ENCODE measurements at places on chromosomes 11 and 22. TPM values are rescaled to one million over a fixed set of nuclear protein-coding genes. Genes with fewer than 3 reads are reported as not detected.

KCNA4 gene
- 0.30 TPM for polyA plus RNA-seq

MMP8 gene
- 0.05 TPM for polyA plus RNA-seq

IL18 gene
- polyA plus RNA-seq, result 15.4 TPM

TMPRSS5 gene
- polyA plus RNA-seq, result 2.1 TPM

ST14 gene
- 29.3 TPM for polyA plus RNA-seq

C22orf15 gene
- 2.8 TPM for polyA plus RNA-seq

VSIG2 gene
- polyA plus RNA-seq, result 5.3 TPM

CCDC73 gene
- 0.33 TPM for polyA plus RNA-seq

RASL10A gene
- polyA plus RNA-seq, result not detected

LMF2 gene
- polyA plus RNA-seq, result 30.3 TPM

SCGB1C1 gene
- not detected for polyA plus RNA-seq

OR52I1 gene
- polyA plus RNA-seq, result 0.03 TPM

HEPHL1 gene
- 0.30 TPM for polyA plus RNA-seq

- DNase-seq, result no peak
These were observed 7.0 kb upstream of the CCDC86 start for GRCh38 chr11:60834742-60835533.

DNA sequence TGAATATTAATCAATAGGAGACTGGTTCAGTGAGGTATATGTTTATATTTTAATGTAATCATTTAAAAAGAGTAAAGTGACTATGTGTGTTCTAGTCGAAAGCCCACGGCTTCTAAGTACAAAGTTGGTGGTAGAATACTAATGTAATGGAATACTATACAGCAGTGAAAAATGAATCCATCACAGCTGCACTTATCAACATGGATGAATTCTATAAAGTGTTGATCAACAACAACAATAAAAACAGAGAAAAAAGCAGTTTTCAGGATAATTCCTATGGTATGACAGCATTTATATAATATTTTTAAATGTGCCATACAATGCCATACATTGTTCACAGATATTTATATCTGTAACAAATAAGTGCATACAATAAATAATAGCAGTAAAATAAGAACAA lies 114.1 kb downstream of the SEZ6L start:
- no peak for DNase-seq

- no peak for DNase-seq
These were observed 30.5 kb downstream of the KIAA0930 start for GRCh38 chr22:45210174-45210573.

DNA sequence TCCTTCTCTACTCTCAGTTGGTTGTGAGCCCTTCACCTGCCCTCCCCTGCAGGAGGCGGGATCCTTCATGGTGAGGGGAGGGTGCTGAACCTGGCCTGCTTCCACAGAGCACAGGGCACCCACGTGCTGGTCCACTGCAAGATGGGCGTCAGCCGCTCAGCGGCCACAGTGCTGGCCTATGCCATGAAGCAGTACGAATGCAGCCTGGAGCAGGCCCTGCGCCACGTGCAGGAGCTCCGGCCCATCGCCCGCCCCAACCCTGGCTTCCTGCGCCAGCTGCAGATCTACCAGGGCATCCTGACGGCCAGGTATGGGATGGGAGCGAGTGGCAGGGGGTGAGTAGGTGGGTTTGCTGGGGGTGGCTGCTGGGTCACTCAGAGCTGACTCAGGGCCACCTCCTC lies 6.3 kb downstream of the SSH3 start:
- no peak for DNase-seq

GRCh38 chr11:34254011-34254410 lies 103.8 kb downstream of the ABTB2 start:
- DNase-seq, result no peak

DNA sequence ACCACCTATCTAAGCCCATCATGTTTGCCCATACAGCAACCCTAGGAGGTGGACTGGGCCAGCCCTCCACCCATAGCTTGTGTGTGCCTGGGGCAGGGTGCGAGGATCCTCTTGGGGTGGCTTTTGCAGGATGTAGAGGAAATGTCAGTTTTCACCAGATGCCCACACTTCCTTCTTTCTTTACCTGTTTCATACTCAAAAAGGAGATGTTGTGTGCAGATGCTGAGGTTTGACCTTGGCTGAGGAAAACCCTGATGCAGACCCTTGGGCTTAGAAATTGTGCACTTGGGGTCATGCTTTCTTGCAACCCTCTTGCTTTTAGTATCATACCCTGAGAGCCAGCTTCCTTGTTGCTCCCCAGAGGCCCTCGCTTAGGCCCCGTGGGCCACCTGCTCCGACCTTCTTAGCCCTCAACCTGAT lies 2.2 kb downstream of the HTR3A start:
- no peak for DNase-seq

DNA sequence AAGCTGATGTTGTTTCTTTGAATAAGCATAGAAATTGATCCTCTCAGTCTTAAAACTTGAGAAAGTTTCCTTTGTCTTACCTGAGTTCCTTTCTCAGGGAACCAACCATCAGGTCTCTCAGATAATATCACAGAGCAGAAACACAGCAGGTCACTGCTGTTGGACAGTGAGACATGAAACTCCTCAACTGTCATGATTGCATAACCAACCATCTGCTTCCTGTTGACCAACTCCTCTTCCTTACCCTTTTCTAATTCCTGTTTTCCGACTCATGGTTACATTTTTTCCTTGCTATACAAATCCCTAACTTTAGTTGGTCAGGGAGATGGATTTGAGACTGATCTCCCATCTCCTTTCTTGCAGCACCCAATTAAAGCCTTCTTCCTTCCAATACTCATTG lies 845.3 kb downstream of the FAM181B start:
- DNase-seq, result no peak

DNA sequence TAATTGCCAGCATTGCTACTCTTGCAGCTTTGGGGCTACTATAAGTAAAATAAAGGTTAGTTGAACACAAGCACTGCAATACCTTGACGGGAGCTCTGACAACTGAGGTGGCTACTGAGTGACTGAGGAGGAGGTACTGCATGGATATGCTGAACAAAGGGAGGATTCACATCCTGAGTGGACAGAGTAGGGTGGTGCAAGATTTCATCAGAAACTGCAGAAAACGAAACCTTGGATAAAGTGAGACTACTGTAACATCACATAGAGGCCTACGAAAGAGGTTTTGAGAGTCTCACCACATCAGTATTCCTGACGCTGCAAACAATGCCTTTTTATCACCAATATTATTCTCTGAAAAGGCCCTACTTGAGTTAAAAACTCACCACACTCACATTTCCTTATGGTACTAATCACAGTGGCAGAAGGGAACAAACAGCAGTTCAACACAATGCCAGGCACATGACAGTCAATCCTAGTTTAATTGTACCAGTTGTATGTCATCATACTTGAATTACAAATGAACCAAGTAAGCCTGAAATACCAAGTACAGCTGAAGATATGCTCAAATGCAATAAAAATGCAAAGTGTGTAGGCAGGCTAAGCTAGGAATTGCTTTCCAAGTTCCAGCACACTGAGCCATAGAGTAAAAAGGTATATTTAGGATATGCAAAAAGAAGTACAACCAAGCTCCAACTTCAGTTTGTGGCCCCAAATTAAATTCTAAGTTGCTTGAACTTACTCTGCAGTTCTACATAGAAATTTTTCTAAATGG lies 4.0 kb upstream of the GPR83 start:
- no peak for DNase-seq

GRCh38 chr11:134138376-134138775 lies 69.5 kb downstream of the JAM3 start:
- no peak for DNase-seq

DNA sequence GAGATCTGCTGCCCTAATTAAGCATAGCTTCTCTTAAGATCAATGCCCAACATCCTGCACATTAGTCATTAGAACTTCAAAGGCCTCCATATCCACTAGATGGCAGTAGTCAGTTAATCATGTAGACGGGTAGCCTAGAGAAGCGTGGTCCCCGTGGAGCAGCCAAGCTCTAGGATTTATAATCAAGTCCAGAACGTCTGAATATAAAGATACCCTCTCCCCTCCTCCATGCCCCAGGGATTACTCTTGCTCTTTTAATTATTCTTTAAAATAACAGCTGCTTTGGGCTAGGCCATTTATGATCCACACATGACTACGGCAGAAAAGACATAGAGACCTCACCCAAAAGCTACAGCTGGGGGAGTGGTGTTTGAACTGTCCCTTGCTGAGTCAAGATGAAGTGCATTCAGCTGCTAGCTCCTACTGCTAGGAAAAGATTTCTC lies 327.6 kb upstream of the PLET1 start:
- DNase-seq, result peak; percentile 68

- DNase-seq, result no peak
These were observed 238.0 kb upstream of the PLET1 start for GRCh38 chr11:112498701-112499100.

- DNase-seq, result no peak
These were observed 44.1 kb upstream of the OR9Q1 start for GRCh38 chr11:57979532-57980079.

- no peak for DNase-seq
These were observed 101.9 kb downstream of the IGLL1 start for GRCh38 chr22:23478175-23478574.

DNA sequence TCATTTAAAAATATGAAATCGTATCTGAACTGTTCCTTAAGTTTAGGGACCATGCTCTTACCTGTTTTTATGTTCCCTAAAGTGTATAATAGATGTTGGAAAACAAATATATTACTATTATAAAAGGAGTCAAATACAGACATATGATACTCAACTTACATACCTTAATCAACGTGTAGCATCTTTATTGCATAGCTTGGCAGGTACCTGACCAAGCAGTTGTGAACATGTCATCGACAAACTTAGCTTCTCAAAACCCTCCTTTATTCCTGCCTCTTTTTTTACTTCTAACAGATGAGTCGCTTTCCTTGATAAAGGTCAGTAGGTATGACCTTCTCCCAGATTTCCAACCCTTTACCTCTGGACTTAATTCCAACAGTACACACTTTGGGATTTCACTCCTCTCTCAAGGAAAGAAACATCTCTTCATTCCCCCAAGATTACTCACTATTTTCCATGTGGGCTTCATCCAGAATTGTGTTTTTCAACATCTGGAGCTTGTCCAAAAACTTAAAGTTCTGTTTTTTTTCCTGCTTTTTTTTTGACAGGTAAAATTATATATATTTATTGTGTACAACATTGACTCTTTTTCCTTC lies 11.9 kb downstream of the HIPK3 start:
- DNase-seq, result no peak
